HuH-7 (cell line): ENCODE measurements at places on chromosomes 12 and 14.
A peak's percentile ranks its signal among the peaks of the same experiment; 100 is the strongest.

GRCh38 chr12:115338566-115339294 lies 654.8 kb upstream of the TBX3 start:
- DNase-seq: no peak

GRCh38 chr12:100801320-100801719 lies 6.7 kb downstream of the ANO4 start:
- DNase-seq: no peak

- DNase-seq: peak; percentile 65
These were observed 378.7 kb downstream of the PRKD1 start for GRCh38 chr14:29548948-29549370.

- DNase-seq: no peak
These were observed 162.9 kb downstream of the LRIG3 start for GRCh38 chr12:58757422-58757821.

- DNase-seq: no peak
These were observed 3.5 kb downstream of the KLRD1 start for GRCh38 chr12:10310926-10311720.

DNA sequence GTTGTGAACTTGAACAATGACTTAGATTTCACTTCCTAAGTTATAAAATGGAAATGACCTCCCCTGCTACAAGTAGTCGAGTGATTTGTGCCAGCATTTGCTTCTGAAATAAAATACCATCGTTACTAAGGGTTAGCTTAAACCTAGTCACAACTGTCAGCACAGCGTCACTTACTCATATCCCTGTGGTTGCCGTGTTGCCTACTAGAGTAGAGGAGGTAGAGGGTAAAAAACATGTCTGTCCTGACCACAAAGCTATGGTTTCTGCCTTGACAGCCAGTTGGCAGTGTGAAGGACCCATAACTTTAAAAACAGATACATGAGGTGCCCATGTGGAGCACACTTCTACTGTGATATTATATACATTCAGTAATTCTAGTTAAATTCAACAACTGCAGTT lies 234.2 kb upstream of the RGS6 start:
- DNase-seq: no peak

- DNase-seq: no peak
These were observed 109.3 kb downstream of the FGD4 start for GRCh38 chr12:32508626-32509025.

DNA sequence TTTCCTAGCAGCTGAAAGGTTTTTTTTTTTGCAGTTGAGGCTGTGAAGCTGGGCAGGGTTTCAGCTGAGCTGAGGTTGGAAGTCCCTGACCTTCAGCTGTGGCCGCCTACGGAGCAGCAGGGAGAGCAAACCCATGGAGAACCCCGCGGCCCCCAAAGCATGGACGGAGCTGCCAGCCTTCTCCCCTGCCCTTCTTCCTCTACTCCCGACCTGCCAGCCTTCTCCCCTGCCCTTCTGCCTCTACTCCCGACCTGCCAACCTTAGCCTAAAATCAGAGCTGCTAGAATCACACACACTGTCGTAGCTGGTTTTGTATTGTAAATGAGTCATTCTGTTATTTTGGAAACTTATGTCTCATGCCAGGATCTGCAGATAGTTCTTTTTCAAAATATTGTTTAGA lies 74.6 kb downstream of the PPP2R5C start:
- DNase-seq: no peak

DNA sequence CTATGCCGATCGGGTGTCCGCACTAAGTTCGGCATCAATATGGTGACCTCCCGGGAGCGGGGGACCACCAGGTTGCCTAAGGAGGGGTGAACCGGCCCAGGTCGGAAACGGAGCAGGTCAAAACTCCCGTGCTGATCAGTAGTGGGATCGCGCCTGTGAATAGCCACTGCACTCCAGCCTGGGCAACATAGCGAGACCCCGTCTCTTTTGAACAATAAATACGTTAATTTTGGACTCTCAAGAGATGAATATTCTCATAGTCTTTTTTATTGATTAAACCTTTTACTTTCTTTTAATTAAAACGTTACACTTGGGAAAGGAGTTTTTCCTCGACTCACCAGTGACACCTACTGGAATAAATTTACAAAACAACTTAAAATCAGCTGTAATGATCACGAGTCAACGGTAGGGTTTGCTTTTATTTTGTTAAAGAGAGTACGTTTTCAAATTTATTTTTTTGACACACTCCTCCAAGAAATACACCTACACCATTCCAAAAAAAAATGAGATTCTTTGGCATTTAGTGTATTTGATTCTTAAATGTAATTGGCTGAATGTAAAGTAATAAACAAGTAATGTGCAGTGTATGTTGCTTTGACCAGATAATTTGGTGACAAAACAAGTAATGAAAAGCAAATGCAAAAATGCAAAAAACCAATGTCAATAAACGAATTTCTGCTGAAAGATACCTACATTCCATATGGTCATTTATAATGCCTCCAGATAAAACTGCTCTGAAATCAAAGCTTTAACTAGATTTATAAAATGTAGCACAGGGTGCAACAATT lies 687 bp upstream of the RPS29 start:
- no peak for DNase-seq

DNA sequence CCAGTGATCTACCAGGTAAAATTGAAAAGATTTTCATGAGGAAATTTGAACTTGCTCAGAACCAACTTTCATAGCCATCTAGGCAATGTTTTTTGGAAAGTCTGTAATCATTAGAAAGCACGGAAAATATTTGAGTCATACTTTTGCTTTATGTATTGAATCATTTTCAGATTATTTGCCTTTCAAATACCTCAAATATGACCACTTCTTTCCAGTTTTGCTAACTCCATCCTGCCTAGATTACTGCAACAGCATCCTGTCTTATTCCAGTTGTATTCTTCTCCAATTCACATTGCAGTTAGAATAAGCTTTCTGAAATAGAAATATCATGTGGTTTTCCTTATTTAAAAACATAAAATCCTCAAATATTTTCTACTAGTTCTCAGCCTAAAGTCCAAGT lies 239.8 kb upstream of the FAR2 start:
- no peak for DNase-seq

DNA sequence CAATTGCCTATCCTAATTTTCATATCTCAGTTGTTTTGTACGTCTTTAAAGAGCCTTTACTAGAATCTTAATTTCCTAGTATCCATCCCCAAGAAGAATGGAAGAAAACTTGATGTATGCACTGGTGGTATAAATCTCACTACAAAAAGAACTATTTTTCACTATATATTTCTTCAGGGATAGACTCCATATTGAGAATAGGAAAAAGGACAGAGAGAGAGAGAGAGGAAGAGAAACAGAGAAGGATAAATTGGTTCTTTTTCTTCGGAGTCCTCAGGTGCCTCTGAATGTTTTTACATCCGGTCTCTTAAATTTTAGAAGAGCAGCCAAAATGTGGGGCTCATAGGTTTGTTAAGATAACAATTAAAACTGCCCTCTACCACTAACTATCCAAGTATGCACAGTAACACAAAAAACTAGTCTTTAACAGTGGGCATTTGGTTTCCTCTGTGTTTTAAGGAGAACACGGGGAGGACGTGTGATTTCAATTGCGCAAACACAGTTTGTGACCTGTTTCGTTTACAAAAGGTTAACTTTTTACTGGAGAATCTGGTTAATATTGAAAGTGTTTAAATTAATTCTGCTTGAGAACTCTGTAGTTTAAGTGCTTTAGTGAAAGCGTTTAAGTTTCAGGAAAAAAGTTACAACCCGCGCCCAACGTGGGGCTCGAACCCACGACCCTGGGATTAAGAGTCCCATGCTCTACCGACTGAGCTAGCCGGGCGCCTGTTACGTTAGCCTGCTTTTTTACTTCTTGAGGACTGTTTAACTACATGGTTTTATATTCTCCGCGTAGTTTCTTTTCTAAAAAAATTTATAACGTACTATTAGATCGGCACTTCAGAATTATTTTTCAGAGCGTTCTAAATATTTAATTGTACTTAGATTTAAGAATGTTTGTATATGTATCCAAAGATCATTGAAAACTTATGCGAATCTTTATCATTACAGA lies 5.1 kb upstream of the PSMA3 start:
- peak; percentile 15 for DNase-seq

- no peak for DNase-seq
These were observed 140.1 kb downstream of the ALG10B start for GRCh38 chr12:38456537-38457120.

DNA sequence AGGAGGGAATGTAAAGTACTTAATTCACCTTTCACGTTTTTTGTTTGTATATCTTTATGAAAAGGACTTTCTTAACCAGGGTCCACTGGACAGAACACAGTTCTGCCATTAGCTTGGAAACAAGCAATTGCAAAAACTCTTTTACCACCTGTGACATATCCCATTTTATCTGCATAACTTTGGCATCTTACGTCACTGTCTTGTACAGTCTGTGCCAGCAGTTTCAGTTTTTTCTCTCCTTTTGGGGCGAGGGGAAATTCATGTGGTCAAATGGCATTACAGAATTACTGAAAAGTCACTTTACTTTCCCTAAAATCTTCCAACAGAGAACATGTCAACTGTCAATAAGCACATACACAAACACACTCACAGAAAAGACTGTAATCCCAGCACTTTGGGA lies 43.7 kb upstream of the SELPLG start:
- no peak for DNase-seq

DNA sequence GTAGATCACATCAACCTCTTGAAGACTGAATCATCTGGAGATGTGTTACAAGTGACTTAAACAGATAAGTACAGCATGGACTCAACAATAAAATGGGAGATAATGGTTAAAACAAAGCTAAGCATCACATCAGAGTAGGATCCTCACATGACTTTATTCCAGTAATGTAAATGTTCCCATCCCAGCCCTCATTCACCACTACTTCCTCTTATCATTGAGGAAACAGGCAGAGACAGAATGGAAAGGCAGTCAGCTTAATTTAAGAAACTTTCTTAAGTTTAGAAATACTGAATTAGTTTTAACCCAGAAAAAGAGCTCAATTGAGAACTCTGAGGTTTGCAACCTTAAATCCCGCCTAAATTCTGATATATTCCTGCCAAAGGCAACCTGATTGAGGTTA lies 1.2 kb upstream of the ALG10 start:
- no peak for DNase-seq

GRCh38 chr14:105323663-105324062 lies 9.1 kb downstream of the PACS2 start:
- DNase-seq: no peak

DNA sequence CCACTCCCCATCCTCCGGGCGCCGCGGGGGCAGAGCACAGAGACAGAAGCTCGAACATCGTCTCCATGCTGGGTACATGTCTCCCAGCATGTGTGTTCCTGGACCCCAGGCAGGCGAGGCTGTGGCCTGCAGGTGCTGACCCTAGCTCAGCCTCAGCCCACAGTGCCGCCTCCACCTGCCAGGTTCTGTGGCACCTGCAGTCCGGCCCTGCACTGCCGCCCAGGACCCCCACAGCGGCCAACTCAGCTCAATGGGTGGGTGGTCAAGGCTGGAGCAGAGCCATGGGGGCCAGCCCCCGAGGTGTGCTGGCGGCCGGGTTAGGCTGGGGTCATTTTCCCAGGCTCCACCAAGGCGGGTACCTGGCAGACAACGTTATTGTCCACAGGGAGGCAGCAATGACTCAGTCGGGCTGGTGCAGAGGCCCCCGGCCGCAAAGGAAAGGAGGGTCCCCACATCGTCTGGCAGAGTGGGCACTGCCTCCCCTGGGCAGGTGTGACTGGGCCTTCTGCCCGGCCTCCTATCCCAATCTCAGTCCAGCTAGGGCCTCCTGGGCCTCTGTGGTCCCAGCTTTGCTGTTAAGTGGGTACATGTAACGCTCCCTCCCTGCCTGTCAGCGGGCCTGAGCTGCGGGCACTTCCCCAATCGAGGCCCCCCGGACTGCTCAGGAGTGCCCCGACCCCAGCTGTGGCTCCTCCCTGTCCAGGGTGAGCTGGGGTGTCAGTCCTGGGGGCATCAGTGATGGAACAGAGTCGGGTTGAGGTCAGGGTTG lies 20.2 kb upstream of the NUDT14 start:
- DNase-seq: peak; percentile 63

GRCh38 chr12:44034906-44035305 lies 199.0 kb downstream of the TMEM117 start:
- DNase-seq: no peak

DNA sequence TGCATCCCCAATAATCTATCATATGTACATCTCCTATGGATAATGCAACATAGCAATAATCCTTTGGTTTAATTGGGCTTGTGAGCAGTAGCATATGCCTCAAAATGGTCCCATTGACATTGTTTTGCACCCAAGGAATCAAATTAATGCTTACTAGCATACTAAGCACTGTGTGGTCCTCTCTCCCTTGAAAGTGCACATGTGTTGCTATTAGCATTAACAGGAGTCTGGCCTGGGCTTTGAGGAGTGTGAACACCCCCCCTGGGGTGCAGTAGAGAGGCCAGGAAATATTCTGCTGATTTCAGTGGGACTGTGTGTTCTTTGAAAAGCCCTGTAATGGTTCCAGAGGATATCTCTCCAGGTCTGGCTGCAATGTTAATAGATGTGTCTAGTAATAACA lies 1148.4 kb downstream of the VRK1 start:
- DNase-seq: no peak

DNA sequence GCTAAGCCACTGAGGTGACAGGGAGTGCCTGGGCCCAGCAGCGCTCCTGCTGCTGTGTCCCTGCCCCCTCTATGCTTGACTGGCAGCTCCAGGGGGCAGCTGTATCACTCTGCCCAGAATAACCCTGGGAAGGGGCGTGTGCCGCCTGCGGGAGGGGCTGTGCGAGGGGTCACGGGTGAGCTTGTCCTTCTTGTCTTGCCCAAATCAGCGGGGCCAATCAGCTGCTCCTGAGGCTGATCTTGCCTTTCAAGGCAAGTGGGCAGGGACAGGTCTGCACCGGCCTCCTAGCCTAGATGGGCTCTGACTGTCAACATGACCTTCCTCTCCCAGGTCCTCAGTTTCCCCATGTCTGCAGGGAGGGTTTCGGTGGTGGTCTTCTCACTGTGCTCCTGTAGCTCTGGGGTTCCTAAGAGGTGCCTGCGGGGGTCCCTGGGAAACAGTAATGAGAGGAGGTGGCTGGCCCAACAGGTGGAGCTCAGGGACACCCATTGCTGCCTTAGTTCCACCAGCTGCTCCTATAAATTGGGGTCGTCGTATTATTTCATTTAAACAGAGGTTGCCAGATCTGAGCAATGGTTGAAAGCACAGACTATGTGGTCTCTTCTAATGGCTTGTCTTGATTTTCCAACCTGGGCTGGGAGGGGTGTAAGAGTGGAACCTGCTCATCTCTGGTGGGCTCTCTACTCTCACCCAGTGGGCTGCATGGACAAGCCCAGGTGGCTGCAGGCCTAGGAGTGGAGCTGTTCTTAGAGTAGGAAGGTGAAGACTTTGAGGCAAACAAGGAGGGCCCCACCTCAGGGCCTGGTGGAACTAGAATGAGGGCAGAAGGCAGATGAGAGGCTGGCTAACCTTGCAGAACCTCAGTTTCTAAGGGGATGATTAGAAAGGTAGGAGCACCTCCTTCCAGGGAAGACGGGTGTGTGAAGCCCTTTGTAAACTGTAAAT lies 11.7 kb downstream of the RTL1 start:
- DNase-seq: no peak

DNA sequence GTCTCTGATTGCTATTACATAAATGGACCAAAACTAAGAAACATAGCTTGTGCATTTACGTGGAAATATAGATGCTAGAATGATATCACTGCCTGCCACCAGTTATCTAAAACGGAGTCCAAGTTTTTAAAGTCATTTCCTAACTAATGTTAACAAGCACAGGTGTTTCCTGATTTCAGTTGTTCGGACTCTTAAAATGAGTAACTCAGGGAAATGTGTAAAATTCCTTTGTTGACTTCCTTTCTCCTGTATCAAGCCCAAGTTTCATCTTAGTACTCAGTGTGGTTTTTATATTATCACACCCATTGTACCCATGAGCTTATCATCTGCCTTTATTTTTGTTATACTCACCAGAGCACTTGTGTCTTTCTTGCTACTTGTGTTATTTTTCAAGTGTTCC lies 13.2 kb upstream of the PRKCH start:
- DNase-seq: no peak
